Bronchial epithelial cell (primary cell): ENCODE measurements at places on chromosomes 4 and X.

DNA sequence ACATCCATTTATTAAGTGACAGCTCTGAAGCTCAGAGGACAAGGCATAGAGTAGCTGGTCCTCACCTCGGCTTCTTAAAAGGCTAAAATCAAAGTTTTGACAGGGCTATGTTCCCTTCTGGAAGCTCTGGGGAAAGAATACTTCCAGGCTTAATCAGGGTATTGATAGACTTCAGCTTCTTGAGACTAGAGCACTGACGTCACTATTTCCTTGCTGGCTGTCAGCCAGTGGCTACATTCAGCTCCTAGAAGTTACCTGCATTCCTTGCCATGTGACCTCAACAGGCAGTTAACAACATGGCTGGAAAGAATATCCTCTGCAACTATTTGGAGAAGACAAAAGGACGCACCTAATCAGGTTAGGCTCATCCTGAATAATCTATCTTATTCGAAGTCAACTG lies 1144.8 kb downstream of the ADGRL3 start:
- peak; percentile 35 for DNase-seq

DNA sequence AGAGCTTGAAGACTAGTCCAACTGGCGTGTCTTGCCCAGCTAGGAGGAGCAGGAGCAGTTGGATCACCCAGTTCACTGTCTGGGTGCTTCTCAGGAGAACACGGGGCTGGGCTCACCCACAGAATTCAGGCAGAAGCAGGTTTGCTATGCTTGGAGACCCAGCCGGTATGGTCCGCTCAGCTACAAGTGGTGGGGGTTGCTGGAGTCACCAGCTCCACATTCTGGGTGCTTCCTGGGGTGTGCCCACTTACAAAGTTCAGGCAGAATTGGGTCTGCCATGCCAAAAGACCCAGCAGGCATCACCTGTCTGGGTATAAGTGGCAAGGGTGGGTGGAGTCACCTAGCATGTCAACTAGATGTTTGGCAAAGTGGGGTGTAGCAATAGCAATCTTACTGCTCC lies 1061.8 kb downstream of the PCDH19 start:
- no peak for DNase-seq

GRCh38 chr4:124946696-124947095 lies 234.2 kb upstream of the ANKRD50 start:
- DNase-seq, result peak; percentile 80

DNA sequence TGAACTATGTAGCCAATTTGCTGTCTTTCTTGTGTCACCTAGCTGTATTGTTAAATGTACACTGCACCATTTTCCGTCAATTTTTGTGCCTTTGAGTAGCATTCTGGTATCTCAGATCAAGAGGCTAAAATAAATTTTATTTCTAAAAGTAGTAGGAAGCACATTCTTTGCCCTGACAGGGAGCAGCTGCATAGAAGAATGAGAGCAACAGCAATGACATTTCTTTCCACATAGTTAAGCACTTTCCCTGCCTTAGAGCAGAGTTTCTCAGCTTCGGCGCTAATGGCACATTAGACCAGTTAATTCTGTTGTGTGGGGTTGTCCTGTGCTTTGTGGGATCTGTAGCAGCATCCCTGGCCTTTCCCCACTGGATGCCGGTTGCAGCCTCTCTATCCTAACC lies 173.9 kb downstream of the CHIC2 start:
- DNase-seq, result no peak

DNA sequence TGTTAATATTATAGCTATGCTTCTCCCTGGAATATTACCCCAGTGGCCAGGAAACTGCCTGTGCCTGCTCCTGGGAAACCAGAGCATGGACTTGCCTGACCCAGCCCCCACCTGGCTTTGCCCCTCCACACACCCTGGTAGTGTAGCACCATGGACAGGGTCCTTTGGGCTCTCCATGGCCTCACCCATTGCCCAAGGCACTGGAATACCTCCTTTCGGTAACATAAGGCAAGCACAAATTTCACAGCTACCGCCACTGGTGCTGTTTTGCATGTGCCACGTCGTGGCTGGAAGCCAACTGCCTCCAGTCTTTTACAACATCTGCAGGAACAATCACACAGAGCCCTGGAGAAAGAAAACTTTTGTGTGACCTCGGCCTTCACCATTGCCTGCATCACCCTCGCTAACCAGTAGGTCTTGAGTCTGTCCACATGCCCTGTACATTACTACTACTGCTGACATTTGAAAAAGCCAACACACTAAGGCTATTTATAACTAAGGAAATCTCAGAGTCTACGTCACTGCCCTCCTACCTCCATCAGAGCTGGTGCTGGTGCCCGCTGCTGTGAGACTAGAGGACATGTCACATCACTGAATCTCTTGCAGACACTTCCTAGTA lies 47.7 kb downstream of the HPGD start:
- no peak for DNase-seq

- DNase-seq, result peak; percentile 83
Measured at GRCh38 chr4:176425035-176425434, 105.3 kb downstream of the SPCS3 start.

GRCh38 chrX:73563738-73564068 lies 706 bp downstream of the CHIC1 start:
- DNase-seq, result peak; percentile 34

GRCh38 chr4:147085781-147086180 lies 140.1 kb upstream of the TTC29 start:
- DNase-seq, result no peak

DNA sequence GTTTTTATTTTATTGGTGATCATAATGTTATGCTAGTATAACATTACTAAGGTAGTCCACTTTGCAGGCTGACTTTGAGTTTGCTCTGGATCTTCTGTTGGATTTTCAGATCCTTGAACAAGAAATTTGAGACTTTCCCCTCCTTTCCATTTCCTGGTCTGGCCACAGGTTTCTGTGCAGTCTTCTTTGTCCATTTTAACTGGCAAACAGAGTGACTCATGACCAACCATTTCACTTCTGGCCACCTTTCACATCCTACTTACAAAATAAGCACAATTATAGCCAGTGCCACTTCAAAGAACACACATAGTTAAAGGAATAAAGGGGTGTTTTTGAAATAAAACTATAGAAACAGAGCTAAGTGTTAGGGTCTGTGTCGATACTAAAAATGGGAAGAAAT lies 8.4 kb downstream of the ANK2 start:
- peak; percentile 45 for DNase-seq

DNA sequence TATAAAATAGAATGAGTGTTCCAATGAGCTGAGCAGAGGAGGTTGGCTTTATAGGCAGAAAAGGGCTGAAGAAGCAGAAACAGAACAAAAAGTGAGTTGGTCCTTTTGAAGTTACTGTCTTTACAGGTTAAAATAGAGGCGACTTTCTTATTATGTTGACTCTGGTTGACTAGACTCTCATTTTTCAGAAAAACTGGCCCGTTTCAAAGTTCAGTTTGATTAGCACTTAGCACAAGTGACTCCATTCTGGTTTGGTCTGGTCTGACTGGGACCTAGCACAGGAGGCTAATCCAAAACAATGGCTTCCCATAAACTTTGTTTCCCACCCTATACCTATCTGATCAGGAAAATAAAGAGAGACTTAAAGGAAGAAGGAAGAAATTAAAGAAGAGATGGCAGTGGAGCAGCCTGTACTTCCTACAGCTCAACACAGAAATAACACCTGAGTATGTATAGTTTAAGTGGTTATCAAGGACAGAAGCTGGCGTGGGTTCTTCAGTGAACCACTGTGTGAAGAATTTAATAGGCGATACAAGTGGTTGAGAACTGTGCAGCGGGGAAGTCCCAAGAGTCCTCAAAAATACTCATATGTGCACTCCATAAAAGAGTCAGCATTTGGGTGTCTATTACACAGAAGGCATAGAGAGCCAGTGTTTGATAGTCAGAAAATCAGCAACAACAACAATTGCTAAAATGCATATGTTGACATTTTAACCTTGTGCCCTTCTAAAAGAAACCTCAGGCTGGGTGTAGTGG lies 554.8 kb upstream of the HTR2C start:
- DNase-seq, result no peak

GRCh38 chr4:122712782-122713181 lies 19.7 kb upstream of the BBS12 start:
- DNase-seq, result peak; percentile 31

GRCh38 chrX:17535229-17535628 lies 160.2 kb downstream of the NHS start:
- no peak for DNase-seq

GRCh38 chr4:82900066-82900410 lies 497 bp upstream of the THAP9 start:
- DNase-seq, result peak; percentile 54

DNA sequence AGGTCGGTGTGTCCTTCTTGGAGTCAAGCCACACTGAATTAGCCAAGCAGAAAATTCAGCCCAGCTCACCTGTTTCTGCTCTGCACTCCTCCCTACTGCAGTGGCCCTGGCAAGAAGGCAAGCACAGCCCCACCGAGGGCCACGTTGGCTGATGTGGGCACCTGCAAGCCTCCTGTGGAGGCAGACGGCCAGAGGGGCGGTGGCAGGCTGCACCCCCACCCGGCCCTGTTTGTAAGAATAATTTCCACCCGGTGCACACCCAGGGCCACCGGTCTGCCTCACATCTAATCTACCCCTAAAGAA lies 18.8 kb downstream of the PPP2R2C start:
- DNase-seq, result no peak

- DNase-seq, result peak; percentile 41
Measured at GRCh38 chr4:179751669-179752068, 2309.4 kb upstream of the AGA start.

DNA sequence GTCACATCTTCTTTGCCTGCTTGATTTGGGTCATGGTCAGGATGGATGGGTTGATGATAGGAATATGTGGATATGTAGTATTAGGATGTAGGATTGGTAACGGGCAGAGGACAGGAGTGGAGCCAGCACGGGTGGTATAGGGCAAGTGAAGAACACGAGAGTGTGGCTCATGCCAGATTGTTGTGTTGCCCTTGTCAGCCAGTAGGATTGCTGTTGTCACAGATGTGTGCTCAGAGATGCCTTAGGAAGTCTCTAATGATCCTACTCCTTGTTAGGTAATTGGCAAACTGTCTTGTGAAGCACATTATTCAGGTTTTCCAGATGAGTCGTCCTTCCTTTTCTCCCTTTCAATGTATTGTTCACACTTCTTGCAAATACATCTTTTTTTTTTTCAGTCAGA lies 5.5 kb downstream of the ATP10D start:
- peak; percentile 79 for DNase-seq

DNA sequence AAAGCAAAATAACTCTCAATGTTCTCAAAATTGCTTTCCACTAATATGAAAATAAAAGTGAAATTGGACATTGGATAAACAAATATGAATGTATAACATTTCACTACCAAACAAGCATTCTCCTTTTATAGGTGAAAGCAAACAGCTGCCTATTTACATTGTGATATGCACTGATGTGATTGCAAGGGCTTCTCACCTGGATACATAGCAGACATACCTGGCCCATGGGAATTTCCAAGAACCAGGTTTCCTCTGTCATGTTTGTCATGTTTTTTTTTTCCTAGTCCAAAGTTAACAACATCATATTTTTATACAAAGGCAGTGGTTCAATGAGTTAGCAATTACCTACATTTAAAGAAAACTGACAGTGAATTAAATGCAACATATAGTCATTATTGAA lies 228.5 kb downstream of the ANKRD50 start:
- no peak for DNase-seq

DNA sequence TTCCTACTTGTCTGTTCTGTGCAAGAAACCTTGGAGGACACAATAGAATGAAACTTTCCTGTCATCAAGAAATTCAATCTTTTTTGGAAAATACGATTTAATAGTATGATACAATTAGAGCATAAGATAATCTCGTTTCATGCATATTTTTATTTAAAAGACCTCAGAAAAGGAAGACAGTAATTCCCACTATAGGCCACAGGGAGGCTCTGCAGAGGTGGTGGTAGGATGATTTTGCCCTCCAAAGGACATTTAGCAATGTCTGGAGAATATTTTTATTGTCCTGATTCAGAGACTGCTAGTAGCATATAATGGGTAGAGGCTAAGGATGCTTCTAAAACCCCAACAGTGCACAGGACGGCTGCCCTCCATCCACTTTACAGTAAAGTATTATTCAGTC lies 68.7 kb downstream of the PAK3 start:
- DNase-seq, result peak; percentile 10

- no peak for DNase-seq
Measured at GRCh38 chr4:122163301-122163700, 11.2 kb downstream of the BLTP1 start.

GRCh38 chr4:150310159-150310895 lies 232.1 kb downstream of the DCLK2 start:
- DNase-seq, result no peak

DNA sequence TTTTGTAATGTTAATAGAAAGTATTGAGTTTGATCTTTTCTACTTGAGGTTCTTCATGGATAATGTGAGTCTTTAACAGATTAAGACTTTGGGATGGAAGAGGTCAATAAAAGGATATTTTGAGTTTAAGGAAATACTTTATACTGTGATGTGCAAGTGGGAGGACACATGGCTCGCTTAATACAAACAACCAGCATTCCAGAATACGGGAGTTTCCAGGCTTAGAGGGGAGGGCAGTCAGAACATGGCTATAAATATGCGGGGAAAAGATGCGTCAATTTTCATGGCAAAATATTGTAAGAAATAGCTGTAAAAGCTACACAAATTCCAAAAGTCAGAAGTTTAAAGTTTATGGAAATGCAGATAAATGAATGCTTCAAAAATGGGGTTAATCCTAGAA lies 192.3 kb downstream of the AASDH start:
- no peak for DNase-seq

GRCh38 chr4:956531-957230 lies 16.7 kb downstream of the DGKQ start:
- DNase-seq, result no peak

GRCh38 chrX:41259516-41259915 lies 74.4 kb upstream of the DDX3X start:
- DNase-seq, result no peak

DNA sequence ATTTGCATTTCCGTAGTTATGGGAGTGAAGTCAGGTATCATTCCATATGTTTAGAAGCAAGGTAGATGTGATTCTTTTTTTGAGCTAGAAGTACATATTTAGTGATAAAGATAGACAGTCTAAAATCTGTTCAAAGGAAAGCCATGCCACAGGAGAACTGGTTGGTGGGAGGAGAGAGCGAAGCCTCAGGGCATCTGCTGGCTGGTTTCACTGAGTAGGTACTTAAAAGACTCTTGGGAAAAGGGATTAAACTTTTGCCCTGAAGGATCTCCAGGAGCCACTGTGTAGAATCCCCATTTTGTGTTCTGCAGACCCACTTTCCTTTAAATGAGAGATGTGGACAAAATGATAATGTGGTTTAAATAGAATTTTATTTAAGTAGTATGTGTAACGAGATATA lies 89.6 kb downstream of the SHROOM2 start:
- DNase-seq, result no peak

DNA sequence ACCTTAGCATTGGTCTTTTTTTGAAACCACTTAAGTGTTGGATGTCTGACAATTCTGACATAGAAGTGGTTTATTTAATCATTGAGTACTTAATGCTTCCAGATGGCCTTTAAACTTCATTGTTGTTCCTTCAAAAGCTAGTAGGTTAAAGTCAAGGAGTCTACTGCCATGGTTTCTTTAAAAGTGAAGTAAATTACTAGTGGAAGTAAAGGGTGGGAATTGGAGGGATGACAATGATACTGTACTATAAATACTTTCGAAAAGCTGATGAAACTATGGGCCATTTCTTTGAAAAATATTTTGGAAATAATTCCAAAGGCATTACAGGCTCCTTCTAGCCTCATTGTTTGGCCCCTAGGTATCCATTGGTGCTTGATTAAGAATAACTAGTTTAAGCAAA lies 51.9 kb downstream of the ATP10D start:
- DNase-seq, result no peak
